ENCODE measurements at places on chromosomes 7 and 10.

- DNase-seq: no peak
These were observed 963.7 kb downstream of the REEP3 start for GRCh38 chr10:64484811-64485330.

DNA sequence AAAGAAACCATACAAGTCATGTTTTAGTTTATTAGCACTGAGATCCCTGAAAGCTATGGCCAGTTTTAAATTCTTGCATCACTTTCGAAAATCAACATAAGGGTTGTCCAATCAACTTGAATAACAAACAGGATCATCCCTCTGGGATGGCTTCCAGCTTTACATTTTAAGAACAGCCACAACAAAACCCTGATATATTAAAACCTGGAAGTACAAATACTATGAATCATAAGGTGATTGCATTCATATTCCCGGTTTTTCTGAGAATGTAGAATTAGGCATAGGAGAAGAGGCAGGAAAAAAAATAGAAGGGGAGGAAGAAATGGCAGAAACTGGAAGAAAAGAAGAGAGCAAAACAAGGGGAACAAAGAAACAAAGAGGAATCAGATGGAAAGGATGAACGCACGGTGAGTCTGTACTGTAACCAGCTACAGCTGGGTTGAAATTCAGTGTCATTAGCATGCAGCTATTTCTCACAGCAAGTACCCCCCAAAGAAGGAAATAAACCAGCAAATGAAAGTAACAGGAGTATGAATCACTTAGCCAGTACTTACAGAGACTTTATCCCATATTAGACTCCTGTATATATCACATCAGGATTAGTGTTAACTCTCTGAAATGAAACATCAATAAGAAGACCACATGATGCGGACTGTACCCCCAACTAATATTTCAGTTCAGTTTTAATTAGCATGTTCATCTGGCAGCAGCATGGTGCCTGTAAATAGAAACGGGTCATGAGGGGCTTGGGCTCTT is 301.3 kb downstream of the RNLS start:
- peak; percentile 64 for DNase-seq

GRCh38 chr7:56174346-56174874 is 58.2 kb upstream of the NUPR2 start:
- no peak for DNase-seq

GRCh38 chr7:39294022-39294421 is 272.2 kb upstream of the YAE1 start:
- no peak for DNase-seq

GRCh38 chr7:149377386-149377785 is 83.5 kb downstream of the ZNF777 start:
- no peak for DNase-seq

DNA sequence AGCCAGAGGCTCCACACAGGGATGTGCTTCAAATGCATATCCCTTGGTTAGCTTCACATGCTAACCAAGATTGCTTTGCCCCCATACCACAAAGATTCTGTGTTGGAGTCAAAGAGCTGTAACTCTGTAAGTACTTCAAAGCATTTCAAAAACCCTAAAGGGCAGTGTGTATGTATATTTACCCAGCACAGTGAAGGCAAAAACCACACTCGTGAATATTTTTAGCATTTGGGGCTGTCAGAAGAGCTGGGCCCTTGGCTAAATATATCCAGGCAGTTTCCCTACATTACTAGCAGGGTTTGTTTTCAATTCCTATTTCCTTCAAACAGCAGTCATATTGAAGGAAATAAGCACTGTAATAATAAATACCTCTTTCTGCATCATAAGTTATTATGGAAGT is 84.2 kb upstream of the STEAP1B start:
- no peak for DNase-seq

DNA sequence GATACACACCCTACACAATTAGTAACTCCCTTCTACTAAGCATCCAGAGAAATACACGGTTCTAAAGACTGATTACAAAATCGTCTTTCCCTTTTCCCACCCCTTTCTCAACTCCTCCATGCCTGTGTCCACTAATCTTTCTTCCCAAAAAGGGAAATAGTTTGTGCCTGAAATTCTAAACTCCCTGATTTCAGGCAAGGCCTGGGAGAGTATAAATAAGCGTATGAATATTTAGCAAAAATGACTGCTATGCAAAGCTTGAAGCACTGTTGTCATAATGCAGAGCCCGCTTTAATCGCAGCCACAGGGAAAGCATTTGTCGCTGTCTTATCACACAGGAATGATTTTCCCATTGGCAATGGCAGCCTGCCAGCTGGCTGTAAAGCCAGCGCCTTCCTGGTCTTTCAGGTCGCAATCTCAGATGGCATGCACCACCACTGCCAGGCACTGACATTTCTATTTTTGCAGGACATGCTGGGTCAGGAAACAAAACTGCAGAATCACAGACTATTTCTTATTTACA is 142.9 kb upstream of the PCGF5 start:
- no peak for DNase-seq

DNA sequence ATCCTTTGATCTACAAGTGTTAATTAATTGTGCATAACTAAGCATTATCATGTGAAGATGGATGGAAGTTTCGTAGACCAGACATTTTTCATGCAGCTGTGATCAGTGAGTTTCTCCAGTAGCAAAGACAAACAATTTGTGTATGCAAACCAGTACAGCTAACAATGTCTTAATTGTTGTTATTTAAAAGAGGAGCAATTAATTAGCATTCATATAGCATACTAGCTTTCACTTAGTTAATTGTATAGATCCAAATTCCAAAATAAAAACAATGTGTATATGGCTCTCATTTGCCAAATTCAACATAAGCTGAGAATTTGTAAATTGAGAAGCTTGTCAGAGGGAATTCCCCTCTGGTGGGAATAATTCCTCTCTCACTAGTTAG is 22.6 kb upstream of the PRKCQ start:
- DNase-seq: no peak

DNA sequence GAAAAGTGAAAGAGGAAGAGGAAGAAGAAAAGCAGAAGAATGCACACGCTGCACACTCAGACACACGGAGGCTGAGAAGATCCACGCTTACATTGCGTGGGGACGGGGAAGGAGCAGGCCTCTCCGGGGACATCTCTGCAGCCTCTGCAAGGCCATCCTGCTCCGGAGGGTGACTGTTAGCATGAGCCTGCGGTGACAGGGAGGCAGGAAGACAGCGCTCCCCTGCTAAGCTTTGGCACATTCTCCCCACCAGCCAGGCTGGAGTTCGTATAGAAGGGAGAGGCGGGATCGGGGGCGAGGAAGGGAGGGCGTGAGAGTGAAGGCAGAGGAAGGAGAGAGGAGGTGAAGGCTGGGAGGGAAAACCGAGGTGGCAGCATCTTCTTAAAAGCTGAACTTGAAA is 366.0 kb upstream of the SHH start:
- DNase-seq: no peak

- no peak for DNase-seq
These were observed 49.5 kb downstream of the PALS2 start for GRCh38 chr7:24622646-24623182.

- no peak for DNase-seq
These were observed 9.2 kb upstream of the EPHA1 start for GRCh38 chr7:143417734-143418383.

- no peak for DNase-seq
These were observed 2.3 kb downstream of the DOCK1 start for GRCh38 chr10:126907423-126907970.

- no peak for DNase-seq
These were observed 22.6 kb upstream of the MYH16 start for GRCh38 chr7:99249985-99250575.

GRCh38 chr7:87330942-87331341 is 14.5 kb upstream of the CROT start:
- no peak for DNase-seq

- no peak for DNase-seq
These were observed 37.2 kb downstream of the CLRN3 start for GRCh38 chr10:127855591-127855881.

- DNase-seq: no peak
These were observed 172.7 kb downstream of the AGMO start for GRCh38 chr7:15389073-15389472.

GRCh38 chr7:55065079-55065478 is 46.3 kb downstream of the EGFR start:
- peak; percentile 92 for DNase-seq

DNA sequence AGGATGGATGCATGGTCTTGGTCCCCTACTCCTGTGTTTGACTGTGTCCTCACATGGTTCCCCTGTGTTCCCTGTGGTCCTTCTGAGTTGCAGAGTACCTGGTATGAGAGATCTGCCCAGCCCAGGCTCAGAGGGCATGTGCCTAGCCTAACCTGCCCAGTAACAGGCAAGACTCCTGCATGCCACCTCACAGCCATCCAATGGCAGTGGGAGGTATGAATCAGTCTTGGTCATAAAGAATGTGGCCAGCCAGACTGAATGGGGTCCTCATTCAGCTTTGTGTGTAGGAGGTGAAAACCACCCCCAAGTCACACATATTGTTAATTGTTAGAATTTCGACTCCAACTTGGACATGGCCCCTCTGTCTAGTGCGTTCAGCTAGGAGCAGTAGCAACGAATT is 17.2 kb upstream of the GPR158 start:
- DNase-seq: no peak

GRCh38 chr10:125076891-125077541 is 83.3 kb downstream of the CTBP2 start:
- DNase-seq: no peak

DNA sequence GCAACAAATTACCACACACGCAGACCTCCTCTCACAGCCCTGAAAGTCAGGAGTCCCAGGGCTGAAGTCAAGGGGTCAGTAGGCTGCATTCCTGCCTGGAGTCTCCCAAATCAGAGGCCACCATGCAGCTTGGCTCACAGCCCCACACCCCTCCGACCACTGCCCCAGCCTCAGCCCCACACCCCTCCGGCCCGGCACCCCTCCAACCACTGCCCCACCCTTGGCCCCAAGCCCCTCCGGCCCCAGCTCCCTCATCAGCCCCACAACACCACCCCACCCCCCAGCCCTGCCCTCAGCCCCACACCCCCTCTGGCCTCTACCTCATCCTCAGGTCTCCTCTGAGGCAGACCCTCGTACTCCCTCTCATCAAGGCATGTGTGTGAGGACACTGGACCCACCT is 85.7 kb downstream of the DIP2C start:
- no peak for DNase-seq

Measured in HS-5 (cell line).